ENCODE measurements at places on chromosomes 6 and 20.

DNA sequence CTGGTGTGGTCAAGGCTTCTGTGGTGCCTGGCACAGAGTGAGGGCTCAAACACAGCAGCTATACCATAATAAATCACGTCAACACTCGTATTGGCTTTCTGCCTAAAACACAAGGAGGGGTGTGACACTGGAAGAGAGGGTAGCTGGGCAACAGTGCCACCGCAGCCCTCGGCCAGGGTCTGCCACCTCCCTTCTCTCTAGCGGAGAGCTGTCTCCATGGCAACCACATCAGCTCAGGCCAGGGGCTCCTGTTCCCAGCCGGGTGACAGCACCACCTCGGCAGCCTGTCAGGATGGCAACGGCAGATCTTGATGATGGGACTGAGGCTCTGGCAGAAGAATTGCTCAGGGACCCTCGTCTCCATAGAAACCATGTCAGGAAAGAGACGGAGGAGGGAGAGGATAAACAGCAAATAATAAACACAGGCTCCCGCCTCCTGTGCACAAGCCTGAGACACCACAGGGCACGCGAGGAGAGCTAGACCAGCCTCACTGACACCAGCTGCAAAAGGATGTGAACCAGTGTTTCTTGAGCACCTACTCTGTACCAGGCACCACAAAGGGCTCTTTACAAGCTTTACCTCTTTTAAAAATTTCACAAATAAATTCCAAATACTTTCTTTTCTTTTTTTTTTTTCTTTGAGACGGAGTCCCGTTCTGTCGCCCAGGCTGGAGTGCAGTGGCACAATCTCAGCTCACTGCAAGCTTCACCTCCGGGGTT is 50.4 kb upstream of the TLDC2 start:
- no peak for DNase-seq

DNA sequence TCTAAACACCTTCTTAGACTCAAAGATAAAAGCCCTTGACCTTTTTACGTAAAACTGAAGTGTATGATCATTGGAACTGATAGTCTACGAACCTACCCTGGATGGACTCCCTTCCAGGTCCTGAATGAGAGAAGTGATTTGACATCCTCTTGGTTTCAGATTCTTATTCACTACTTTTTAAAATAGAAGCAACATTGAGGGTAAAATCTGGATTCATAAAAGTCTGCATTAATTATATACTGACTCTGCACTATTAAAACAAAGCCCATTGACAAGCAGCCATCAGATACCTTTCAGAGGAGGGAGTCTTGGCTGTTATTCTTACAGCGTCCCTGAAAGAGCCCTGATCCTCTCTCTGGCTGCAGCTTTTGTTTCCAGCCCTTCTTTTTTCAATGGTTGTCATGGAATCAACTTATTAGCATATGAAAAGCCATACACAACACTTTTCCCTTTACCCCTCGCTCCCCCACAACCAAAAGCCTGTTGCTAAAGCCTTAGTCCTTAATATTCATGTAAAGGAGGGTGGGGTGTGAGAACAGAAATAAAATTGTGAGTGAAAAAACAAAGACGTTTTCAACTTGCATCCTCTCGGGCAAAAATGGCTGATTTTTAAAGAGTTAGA is 270.0 kb upstream of the MARCKS start:
- DNase-seq: no peak

DNA sequence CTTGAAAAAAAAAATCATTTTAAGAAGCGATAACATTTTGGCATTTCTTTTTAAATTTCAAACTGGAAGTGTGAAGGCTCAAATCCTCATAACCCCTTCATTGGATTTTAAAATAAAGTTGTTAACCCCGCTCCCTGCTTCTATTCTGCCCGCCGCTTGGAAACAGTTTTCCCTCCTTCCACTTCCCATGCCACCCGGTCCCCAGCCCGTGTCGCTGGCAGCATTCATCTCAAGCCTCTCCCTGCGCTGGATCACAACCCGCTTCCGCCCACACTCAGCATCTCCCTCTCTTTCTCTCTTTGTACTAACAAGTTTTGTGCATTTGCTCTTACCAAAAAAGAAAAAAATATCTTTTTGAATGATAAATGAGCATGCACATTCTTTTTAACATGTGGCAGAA is 15.4 kb upstream of the PDE10A start:
- DNase-seq: no peak

GRCh38 chr20:36881331-36881730 is 5.4 kb downstream of the TLDC2 start:
- DNase-seq: no peak

DNA sequence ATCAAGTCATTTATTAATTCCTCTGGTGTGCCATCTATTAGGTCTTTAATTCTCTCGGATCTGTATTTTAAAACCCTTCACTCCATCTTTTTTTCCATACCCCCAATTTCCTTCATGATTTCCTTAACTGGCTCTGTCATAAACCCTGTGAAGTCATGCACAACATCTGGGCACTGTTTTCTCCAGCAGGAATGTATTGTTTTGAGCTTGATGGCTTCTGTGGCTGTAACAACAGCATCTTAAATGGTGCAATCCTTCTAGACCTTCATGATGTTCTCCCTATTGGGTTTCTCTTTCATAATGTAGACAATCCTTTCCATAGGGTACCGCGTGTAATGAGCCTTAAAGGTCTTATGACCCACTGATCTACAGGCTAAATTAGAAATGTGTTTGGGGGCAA is 29.0 kb downstream of the CDK19 start:
- no peak for DNase-seq

- DNase-seq: no peak
Observed at GRCh38 chr6:6688283-6688682, 99.8 kb downstream of the LY86 start.

DNA sequence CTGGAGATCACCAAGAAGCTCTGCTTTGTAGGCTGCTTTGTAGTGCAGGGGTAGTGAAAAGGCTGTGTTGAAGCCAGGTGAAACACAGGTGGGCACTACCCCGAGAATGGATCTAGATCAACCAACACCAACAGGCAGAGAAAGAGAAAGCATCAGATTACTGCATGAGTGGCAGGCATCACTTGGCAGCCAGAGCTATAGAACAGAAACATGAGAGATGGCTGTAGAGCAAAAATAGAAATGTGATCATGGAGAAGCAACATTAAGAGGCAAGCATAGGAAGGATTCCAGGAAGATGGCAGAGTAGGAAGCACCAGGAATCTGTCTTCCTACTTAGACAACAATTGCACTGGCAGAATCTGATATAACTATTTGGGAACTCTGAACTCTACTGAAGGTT is 311.1 kb upstream of the TCF21 start:
- DNase-seq: no peak

Measured in NCI-H2107 (cell line).